ENCODE measurements at places on chromosomes 5 and 9. TPM values are rescaled to one million over a fixed set of nuclear protein-coding genes. Genes with fewer than 3 reads are reported as not detected.

ARID3C gene
- 0.07 TPM for polyA plus RNA-seq

ATP6V0E1 gene
- 420 TPM for polyA plus RNA-seq

RGS7BP gene
- 0.09 TPM for polyA plus RNA-seq

CYSRT1 gene
- 2.8 TPM for polyA plus RNA-seq

C9orf50 gene
- polyA plus RNA-seq, result 0.23 TPM

DNA sequence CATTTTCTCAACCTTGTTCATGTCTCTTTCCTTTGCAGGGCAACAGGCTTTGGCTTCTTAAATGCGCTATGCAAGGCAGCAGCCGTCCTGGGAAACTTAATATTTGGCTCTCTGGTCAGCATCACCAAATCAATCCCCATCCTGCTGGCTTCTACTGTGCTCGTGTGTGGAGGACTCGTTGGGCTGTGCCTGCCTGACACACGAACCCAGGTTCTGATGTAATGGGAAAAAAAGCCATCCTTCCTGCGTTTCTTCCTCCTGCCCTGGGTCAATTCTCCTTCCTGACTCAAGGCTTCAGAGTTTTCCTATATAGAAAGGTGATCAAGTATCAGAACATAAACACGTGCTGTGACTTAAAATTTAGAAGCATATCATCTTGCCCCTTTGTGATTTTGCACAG, 77.8 kb upstream of the IQGAP2 start:
- H3K27me3 ChIP-seq, result no peaks in the 10 kb centered on the region
- H3K4me1 ChIP-seq, result peaks cover 30% of the 10 kb centered on the region
- H3K27ac ChIP-seq, result no peak overlapping the region
- no peak overlapping the region for H3K4me3 ChIP-seq
- no peak for DNase-seq
- no peaks in the 10 kb centered on the region for H3K36me3 ChIP-seq

DNA sequence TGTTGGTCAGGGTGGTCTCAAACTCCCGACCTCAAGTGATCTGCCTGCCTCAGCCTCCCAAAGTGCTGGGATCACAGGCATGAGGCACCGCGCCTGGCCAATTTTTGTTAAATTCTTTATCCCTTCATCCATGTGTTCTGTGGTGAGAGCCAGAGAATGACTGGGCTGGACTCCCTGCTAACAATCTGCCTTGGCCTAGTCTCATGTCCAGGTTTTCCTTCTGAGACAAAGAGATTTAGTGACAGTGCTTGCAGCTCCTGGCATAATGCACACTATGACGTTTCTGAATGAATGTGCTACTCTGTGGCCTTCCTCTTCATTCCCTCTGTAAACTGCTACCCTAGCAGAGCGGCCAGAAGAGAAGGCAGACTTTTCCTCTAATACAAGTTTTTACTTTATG, 79.3 kb downstream of the FOXD1 start:
- no peaks in the 10 kb centered on the region for H3K4me1 ChIP-seq
- peaks cover 34% of the 10 kb centered on the region for H3K27me3 ChIP-seq
- no peaks in the 10 kb centered on the region for H3K36me3 ChIP-seq
- DNase-seq, result no peak

GRCh38 chr9:21565155-21565554, 83.0 kb upstream of the IFNE start:
- H3K27me3 ChIP-seq, result peaks cover 27% of the 10 kb centered on the region
- H3K4me3 ChIP-seq, result no peak overlapping the region
- DNase-seq, result no peak
- no peaks in the 10 kb centered on the region for H3K36me3 ChIP-seq
- peaks cover under 1% of the 10 kb centered on the region for H3K4me1 ChIP-seq

DNA sequence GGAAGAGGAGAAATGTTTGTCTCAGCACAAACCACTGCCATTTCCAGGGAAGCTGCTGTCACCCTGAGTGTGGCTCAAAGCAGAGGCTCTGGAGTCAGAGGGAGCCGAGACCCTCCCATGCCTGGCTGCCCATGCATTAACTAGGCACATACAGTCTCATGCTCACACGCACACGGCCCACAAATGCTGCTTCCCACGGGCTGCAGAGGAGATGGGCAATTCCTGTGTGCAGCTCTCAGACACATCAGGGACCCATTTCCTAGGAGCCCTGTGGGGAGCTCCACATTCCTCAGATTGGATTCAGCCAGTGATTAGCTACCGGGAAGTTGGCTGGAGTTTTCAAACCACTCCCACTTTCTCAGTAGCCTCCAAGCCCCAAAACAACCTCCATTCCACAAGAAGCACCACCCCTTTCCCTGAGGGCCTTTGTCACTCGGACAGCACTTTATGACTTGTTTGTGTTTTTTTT, 9.1 kb upstream of the PTGES start:
- no peak overlapping the region for H3K27ac ChIP-seq
- H3K27me3 ChIP-seq, result peaks cover 19% of the 10 kb centered on the region
- no peaks in the 10 kb centered on the region for H3K36me3 ChIP-seq

- H3K27ac ChIP-seq, result no peak overlapping the region
- no peaks in the 10 kb centered on the region for H3K36me3 ChIP-seq
- H3K4me3 ChIP-seq, result no peak overlapping the region
- DNase-seq, result no peak
- H3K27me3 ChIP-seq, result no peaks in the 10 kb centered on the region
- no peaks in the 10 kb centered on the region for H3K4me1 ChIP-seq
These were observed 245.7 kb upstream of the NR4A3 start for GRCh38 chr9:99576002-99576401.

GRCh38 chr9:114339130-114339908, 9.7 kb downstream of the ORM2 start:
- H3K4me3 ChIP-seq, result no peak overlapping the region
- no peak for DNase-seq
- H3K27ac ChIP-seq, result no peak overlapping the region

GRCh38 chr5:133240425-133241091, 188.7 kb downstream of the HSPA4 start:
- H3K4me3 ChIP-seq, result no peak overlapping the region
- DNase-seq, result no peak
- H3K27me3 ChIP-seq, result no peaks in the 10 kb centered on the region
- H3K27ac ChIP-seq, result peak overlapping the region; percentile 6
- peaks cover 22% of the 10 kb centered on the region for H3K4me1 ChIP-seq

GRCh38 chr9:6673326-6674025, 27.9 kb upstream of the GLDC start:
- no peak for DNase-seq
- no peak overlapping the region for H3K4me3 ChIP-seq
- no peaks in the 10 kb centered on the region for H3K4me1 ChIP-seq

DNA sequence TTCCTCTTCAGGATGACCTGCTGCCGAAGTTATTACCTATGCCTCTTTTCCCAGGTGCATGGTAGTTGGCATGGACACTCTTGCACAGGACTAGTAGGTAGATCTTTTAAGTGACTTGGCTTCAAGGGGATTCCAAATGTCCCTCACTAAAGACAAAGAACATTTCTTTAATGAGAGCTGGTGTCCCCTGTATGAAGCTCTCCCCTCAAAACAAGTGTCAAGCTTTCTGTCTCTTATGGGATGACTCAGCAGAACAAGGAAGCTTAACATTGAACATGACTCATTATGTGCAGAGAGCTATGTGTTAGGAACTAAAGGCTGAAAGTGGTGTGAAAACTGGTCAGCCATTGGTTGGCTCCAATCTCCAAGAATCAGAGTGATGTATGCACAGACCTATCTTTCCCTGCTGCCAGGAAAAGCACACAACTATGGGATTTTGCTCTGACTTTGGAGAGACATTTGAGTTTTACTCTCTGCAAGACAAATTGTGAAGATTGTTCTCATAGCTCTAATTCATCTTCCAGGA, 120.5 kb downstream of the PRDM6 start:
- no peak overlapping the region for H3K4me3 ChIP-seq
- no peaks in the 10 kb centered on the region for H3K27me3 ChIP-seq
- no peak for DNase-seq
- no peak overlapping the region for H3K27ac ChIP-seq

- H3K27ac ChIP-seq, result no peak overlapping the region
- H3K27me3 ChIP-seq, result no peaks in the 10 kb centered on the region
- H3K4me3 ChIP-seq, result no peak overlapping the region
- DNase-seq, result no peak
- H3K36me3 ChIP-seq, result no peaks in the 10 kb centered on the region
These were observed 102.6 kb downstream of the TMEM232 start for GRCh38 chr5:110623874-110624273.

DNA sequence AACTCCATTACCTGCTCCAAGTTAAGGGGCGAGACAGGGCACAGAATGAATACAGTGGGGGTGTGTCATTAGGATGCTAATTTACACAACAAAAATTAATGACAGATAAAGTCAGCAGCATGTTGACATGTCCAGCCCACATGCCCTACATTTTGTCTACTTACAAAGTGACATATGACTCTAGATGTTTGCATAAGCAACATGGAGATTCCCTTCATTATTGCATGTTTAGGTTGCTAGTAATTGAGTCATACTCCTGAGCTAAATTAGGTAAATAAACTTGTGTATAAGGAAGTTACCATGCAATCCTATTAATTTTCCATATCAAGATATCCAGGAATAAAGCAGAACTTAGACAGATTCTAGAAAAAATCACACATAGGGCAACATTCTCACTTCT, 232.2 kb downstream of the PDE4D start:
- DNase-seq, result no peak
- H3K4me1 ChIP-seq, result peaks cover 6% of the 10 kb centered on the region
- no peak overlapping the region for H3K27ac ChIP-seq
- no peaks in the 10 kb centered on the region for H3K27me3 ChIP-seq

- H3K27me3 ChIP-seq, result no peaks in the 10 kb centered on the region
- no peak overlapping the region for H3K4me3 ChIP-seq
- DNase-seq, result no peak
- no peaks in the 10 kb centered on the region for H3K4me1 ChIP-seq
These were observed 166.4 kb downstream of the KDM4C start for GRCh38 chr9:6924149-6924548.

- H3K27ac ChIP-seq, result no peak overlapping the region
- DNase-seq, result no peak
- H3K4me1 ChIP-seq, result no peaks in the 10 kb centered on the region
- H3K36me3 ChIP-seq, result no peaks in the 10 kb centered on the region
- no peak overlapping the region for H3K4me3 ChIP-seq
These were observed 31.7 kb upstream of the IRX2 start for GRCh38 chr5:2783223-2783622.

- H3K36me3 ChIP-seq, result no peaks in the 10 kb centered on the region
- peak overlapping the region; percentile 83 for H3K4me3 ChIP-seq
- DNase-seq, result no peak
- H3K27me3 ChIP-seq, result peaks cover 15% of the 10 kb centered on the region
These were observed 780 bp upstream of the CCNJL start for GRCh38 chr5:160312960-160313727.

- peak overlapping the region; percentile 55 for H3K27ac ChIP-seq
These were observed 2.4 kb upstream of the IL7R start for GRCh38 chr5:35854248-35854647.

GRCh38 chr5:173452119-173452905, 124.1 kb upstream of the STC2 start:
- no peaks in the 10 kb centered on the region for H3K36me3 ChIP-seq
- H3K27me3 ChIP-seq, result no peaks in the 10 kb centered on the region
- no peak overlapping the region for H3K27ac ChIP-seq
- H3K4me3 ChIP-seq, result no peak overlapping the region
- DNase-seq, result no peak
- H3K4me1 ChIP-seq, result no peaks in the 10 kb centered on the region

GRCh38 chr5:34660444-34660843, 4.3 kb downstream of the RAI14 start:
- no peak overlapping the region for H3K4me3 ChIP-seq
- peaks cover 9% of the 10 kb centered on the region for H3K4me1 ChIP-seq
- DNase-seq, result no peak
- H3K36me3 ChIP-seq, result no peaks in the 10 kb centered on the region

DNA sequence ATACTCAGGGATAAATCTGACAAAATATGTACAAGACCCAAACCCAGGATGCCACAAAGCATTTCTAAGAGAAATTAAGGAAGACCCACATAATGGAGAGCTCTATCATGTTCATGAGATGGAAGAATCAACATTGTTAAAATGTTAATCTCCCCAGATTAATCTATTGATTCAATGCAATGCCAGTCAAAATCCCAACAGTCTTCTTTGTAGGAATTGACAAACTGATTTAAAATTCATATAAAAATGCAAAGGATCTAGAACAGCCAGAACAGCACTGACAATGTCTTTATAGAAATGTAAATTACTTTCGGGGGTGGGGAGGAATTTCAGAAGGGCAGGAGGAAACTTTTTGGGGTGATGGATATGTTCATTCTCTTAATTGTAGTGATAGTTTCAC, 281.6 kb upstream of the SEMA6A start:
- no peak for DNase-seq
- no peak overlapping the region for H3K4me3 ChIP-seq
- H3K4me1 ChIP-seq, result peaks cover 6% of the 10 kb centered on the region
- H3K27me3 ChIP-seq, result no peaks in the 10 kb centered on the region

DNA sequence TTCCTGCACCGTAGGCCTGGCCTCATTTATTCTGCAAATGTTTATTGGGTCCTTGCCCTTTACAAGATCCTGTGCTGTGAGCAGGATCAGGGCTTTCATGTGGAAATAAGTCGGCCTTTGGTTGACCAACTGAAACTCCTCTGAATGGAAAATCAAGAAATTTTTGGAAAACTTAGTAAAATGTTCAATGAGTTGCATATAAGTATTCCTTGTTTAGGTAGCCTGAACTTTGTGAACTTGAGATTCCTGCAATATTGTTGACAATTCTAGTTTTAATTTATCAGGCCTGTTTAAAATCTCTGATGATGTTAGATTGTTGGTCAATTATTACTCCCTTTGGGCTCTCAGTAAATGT, 1.1 kb downstream of the MAML1 start:
- no peaks in the 10 kb centered on the region for H3K27me3 ChIP-seq
- peaks cover 10% of the 10 kb centered on the region for H3K4me1 ChIP-seq
- DNase-seq, result no peak
- no peak overlapping the region for H3K27ac ChIP-seq
- H3K36me3 ChIP-seq, result peaks cover 38% of the 10 kb centered on the region

DNA sequence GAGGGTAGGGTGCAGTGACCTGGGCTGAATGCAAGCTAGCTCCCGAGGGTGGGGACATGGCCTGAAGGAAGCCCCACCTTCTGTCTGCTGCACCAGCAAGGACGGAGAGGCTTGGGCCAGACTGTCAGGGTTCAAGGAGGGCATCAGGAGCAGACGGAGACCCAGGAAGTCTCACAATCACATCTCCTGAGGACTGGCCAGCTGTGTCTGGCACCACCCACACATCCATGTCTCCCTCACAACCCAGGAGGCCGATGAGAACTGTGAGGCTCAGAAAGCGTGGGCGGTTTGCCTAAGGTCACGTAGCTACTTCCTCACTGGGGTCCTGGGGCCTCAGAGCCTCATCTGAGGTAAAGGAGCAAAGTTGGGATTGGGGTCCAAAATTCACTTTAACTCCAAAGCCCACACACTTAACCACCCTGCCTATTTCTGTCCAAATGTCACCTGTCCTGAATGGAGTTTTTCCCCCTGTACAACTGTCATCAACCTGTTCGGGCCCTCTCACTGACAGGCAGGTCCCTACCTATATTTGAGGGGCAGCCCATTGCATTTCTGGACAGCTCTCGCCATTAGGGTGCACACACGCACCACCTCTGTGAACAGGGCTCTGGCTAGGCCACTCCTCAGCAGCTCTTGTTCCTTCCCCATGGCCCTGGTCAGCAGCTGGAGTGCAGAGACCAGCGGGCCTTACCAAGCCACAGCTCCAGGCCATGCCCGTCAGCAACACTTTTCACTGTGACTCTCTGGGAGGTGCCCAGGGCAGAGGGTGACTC, 3.4 kb downstream of the IL13 start:
- H3K4me3 ChIP-seq, result no peak overlapping the region
- H3K27ac ChIP-seq, result no peak overlapping the region
- peaks cover 29% of the 10 kb centered on the region for H3K4me1 ChIP-seq

- DNase-seq, result no peak
- no peaks in the 10 kb centered on the region for H3K27me3 ChIP-seq
- H3K4me1 ChIP-seq, result no peaks in the 10 kb centered on the region
- H3K27ac ChIP-seq, result no peak overlapping the region
- H3K36me3 ChIP-seq, result no peaks in the 10 kb centered on the region
These were observed 17.9 kb upstream of the AFF4 start for GRCh38 chr5:132981288-132981687.

Data from thymus (tissue), 14 donors.